ENCODE measurements at places on chromosomes 3 and 15.

- no peak for DNase-seq
Observed at GRCh38 chr3:72890166-72890925, 2.5 kb downstream of the GXYLT2 start.

DNA sequence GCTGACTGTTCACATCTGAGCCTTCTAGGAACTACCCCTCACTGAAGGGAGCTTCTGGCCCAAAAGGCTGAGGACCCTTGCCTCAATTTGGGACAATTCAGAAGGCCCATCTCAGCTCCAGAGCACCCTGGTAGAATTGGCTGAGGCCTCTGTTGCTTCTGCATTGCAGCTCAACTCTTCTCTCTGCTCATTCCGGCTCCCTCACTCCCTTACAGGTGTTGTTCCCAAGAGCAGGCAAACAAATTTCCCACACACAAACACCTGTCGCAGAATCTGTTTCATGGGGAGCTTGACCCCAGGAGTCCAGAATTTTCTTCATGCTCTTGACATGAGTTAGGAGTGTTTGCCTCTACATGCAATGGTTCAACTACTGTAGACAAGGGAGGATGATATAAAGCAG, 78.7 kb downstream of the CRYGS start:
- no peak for DNase-seq

- DNase-seq, result peak; percentile 38
Observed at GRCh38 chr3:143171141-143171980, 51.8 kb downstream of the CHST2 start.

DNA sequence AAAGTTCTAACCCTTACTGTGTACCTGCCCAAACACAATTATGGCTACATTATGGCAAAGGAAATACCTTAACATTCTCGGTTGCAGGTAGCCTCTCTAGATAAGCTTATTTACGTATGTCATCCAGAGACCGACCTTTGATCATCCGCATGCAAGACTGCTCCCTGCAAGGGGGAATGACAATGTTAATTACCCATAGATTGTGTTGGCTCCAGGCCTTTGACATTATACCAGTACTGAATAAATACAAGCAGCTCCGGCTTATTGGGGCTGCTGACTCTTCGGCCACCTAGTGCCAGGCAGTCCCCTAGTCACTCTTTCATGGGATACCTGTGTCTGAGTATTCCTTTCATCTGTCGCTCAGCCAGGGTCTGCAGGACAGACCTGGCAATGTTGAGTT, 223.5 kb downstream of the DTWD1 start:
- DNase-seq, result no peak

DNA sequence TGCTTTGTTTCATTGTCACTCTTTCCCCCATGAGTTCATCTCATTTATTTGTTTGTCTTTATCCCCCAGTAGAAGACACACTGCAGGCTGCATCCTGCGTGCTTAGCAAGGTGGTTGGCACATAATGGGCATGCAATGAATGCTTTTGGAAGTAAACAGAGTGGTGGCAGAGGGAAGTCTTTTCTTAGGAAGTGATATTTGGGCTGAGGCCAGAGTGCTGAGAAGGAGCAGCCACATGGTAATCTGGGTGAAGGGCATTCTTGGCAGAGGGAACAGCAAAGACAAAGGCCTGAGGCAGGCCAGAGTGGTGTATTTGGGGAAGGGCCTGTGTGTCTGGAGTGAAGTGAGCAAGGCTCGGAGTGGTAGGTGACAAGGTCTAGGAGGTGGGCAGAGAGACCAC, 17.7 kb upstream of the ADAMTS7 start:
- DNase-seq, result no peak

GRCh38 chr15:80591471-80591870, 103.6 kb upstream of the ABHD17C start:
- DNase-seq, result no peak

GRCh38 chr15:68618394-68618793, 39.6 kb downstream of the CORO2B start:
- no peak for DNase-seq

- no peak for DNase-seq
Observed at GRCh38 chr3:86254480-86254879, 736.5 kb downstream of the VGLL3 start.

DNA sequence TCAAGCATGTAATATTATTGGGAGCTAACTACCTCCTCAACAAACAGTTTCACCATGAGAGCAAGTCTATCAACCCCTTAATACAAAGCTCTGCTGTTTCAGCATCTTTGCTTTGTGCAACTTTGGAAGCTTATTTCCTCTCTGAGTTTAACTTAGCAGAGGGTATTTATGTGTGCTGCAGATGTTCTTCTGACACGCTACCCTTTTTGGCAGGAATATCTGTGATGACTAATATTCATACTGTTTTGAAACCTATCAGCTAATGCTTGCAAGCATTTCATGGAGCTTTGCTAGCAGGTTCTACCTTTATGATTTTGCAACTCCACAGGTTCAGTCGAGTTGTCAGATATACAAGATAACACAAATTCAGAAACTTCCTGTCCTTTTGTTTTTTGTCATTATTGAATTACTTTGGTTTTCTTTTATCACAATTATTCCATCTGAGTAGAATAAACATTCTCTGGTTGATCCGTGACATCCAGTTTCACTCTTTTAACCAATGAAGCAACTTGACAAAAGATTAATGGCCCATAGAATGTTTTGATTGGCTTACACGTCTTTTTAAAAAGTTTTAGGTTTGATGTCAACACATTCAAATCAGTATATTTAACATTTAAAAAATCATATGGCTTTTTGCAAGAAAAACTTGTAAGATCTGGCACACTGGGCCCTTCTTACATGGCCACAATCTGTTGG, 1.7 kb upstream of the SLC9A9 start:
- no peak for DNase-seq

All from CD4-positive, alpha-beta T cell (primary cell).